ENCODE measurements at places on chromosomes 6 and 20.

- DNase-seq = no peak
These were observed 61.2 kb downstream of the VIP start for GRCh38 chr6:152811785-152812184.

GRCh38 chr6:67558985-67559384 lies 1076.1 kb upstream of the ADGRB3 start:
- DNase-seq = no peak

GRCh38 chr6:130113201-130113710 lies 94.9 kb downstream of the L3MBTL3 start:
- DNase-seq = no peak

DNA sequence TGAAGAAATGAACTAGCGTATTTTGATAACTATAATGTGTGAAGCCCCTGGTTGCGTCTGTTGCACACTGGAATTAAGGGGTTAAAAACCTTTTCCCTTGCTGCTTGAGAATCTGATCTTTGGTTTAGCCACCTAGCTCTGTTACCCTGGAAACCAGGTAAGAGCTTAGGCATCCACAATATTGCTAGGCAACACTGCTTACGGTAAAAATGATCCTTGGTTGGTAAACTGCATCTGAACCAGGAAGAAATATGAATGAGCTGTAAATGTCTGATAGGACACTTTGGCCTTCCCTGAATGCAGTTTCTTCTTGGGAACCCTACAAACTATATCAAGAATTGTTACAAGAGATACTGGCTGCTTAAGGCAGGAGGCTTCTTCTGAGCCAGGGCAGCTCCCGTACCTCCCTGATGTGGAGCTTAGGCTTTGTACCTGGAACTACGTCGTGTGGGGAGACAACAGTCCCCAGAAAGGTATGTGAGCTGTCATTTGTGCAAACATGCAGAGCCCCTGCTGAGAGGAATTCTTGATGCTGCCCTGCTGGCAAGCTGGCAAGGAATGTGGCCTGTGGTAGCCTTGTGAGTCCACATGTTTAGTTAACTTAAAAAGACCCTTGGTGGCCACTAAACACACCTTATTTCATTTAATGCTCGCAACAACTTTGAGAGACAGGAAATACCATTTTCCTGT lies 18.4 kb downstream of the UBE3D start:
- no peak for DNase-seq

DNA sequence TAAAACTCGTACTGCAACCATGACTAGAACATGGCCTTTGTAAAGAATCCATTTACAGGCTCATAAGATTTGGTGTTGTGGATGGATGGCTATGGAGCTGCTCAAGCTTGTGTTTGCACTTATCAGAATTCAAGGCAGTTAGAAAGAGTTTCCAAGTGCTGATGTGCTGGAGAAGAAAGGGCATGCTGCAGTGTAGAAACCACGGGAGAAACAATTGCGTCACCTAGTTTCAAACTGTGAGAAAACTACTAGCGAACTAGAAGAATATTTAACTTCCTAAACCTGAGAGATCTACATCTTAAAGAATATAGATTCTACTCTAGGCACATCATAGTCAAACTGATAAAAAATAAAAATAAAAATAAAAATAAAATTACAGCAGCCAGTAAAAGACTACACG lies 116.2 kb downstream of the SGK1 start:
- no peak for DNase-seq
